ENCODE measurements at places on chromosomes 11 and 22. TPM values are rescaled to one million over a fixed set of nuclear protein-coding genes. Genes with fewer than 3 reads are reported as not detected.

DNA sequence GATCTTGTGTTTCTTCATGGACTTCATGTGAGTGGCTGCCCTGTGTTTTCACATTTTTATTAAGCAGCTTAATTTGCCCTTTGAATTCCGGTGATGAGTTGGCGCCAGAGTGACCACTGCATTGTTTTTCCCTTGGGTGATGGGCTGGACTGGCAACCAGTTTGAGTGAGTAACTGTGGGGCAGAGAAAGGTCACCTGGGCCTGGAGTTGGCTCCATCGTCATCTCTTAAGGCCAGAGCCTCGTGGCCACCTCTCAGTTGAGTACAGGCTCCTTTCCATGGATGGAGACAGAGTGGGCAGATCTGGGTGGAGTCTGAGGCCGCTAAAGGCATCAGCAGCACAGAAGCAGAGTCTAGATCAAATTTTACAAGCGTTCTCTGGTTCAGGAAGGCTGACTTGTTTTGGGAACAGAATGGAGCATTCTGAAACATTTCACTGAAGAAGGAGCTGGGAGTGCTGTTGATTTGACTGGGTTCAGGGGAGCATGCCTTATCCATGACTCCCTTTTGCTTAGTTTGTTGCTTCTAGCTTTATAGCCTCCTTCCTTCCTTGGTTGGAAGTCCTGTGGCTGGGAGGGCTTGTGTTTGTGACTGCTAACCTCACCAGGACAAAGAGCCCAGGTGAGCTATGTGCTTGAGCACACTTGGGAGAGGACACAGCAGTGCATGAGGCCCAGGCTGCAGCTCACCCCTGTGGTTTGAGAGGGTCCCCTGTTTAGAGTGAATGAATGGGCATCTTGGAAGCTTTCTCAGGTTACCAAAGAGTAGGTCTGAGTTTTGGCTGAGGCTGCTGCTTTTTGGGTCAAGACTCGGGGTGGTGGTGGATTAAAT lies 7.8 kb downstream of the BCR start:
- DNase-seq, result no peak

DNA sequence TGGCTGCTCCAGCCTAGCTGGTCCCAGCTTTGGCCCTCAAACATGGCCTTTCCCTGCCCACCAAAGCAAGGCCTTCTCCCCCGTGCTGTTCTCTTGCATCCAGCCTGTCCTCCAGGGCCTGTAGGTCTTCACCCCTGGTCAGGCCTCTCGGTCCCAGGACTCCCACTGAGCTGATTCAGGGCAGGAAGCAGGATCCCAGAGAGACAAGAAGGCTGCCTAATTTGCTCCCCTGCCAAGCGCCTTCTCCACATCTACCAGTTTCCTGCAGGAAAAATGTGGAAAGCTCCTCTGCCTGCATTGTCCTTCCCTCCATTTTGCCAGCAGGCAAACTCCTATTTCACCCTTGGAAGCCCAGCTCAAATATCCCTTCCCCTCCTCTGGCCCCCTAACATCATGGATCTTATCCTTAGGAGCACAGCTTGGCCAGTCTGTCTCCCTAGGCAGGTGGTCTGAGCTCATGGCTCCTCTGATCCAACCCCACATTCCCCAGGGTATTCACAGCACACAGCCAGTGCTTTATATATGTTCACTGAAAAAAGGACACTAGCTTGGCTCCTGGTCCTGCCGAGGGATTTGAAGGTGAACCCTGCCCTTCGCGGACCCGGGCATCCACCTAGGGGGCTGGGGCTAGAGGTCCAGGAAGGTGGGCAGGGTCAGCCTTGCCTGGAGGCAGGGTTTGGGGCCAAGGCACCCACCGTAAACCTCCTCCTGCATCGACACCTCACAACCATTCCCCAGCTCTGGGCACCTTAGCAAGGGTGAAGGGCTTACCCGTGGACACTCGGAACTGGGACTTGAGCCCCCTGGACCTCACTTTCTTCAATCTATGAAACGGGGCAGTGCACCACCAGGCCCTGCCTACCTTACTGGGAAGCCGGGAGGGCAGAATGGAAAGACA lies 968 bp downstream of the RHBDD3 start:
- peak; percentile 29 for DNase-seq

Gene NELL1
- not detected for total RNA-seq

Gene GPR83
- not detected for total RNA-seq

DNA sequence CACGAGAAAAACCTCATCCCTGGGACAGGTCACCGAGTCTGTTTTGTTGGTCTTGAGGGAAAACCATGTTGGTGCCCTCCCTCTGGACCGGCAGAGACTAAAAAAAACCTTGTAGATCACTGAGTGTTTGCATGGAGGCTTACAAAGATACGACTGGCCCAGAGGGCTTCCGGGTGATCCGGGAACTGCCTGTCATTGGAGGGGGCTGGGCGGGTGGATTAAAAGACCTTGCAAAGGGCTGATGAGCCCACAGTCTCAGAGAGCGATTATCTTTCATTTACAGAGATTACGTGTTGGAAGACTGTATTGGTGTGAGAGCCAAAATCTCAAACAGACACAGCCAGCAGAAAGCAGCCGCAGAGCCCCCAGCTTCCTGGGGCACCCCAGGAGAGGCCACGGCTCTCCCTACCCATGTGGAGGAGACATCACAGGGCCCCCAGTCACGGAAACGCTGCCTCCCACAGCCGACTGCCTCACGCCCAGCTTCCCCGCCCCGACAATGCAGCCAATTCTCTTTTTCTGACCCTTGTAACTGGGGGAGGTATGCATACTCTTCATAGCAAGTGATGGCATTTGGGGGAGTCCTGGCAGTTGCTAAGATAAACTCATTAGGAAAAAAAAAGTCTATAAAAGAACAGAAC lies 426.4 kb downstream of the CTTN start:
- DNase-seq, result no peak

DNA sequence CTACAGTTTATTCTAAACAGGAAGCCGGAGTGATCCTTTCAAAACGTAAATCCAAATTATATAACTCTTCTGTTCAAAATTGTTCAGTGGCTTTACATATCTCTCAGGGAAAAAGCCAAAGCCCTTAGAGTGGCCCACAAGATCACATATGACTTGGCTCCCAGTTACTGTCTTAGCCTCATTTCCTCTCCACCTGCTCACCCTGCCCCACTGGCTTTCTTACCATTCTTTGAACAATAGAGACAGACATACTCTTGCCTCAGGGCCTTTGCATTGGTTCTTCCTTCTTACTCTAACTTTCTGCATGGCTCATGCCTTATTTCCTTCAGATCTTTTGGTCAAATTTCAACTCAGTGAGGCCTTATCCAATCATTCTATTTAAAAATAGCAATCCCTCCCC lies 52.1 kb downstream of the STIM1 start:
- DNase-seq, result no peak

Gene ZNF70
- 1.5 TPM for total RNA-seq
